ENCODE measurements at places on chromosomes 7 and 10. TPM values are rescaled to one million over a fixed set of nuclear protein-coding genes. Genes with fewer than 3 reads are reported as not detected.

The ZNF425 gene
- 6.9 TPM for total RNA-seq

The OPN1SW gene
- total RNA-seq: not detected

The METTL2B gene
- total RNA-seq: 37.9 TPM

The CD36 gene
- total RNA-seq: 22.0 TPM

The ICA1 gene
- total RNA-seq: 42.4 TPM
